Common myeloid progenitor, CD34-positive (primary cell): ENCODE measurements at places on chromosomes 1 and 21.

- peaks cover 8% of the 10 kb centered on the region for H3K4me1 ChIP-seq
- no peak overlapping the region for H3K27ac ChIP-seq
- H3K36me3 ChIP-seq = no peaks in the 10 kb centered on the region
- peak; percentile 31 for DNase-seq
- no peak overlapping the region for H3K4me3 ChIP-seq
Measured at GRCh38 chr1:32903991-32904785, 3.0 kb upstream of the TMEM54 start.

DNA sequence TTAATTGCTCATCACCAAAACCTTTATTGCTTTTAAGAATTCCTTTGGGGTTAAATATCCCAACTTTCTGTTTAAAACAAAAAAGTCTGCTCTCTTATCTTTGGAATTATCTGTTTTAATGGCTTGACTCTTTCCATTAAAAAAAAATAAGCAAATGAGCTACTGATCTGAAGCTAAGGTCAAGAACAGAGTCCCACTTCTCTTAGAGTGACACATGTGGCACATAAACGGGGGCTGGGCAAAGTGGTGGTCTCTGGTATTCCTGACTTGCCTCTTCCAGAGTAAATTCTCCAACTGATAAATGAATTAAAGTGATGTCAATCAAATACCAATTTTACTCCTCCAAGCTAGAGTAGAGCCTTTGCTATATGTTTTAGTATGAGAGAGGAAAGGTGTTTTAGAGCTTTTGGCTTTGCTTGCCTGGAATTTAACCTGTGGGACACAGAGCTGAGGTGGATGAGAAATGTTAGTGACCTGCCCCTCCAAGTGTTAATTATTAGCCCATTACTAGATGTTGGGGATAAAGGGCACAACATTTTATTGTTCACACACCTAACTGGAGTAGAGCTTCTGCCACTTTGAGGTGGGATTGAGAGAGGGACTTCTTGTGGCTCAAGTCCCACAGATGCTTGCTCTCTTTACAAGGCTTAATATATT, 864.0 kb downstream of the LRRIQ3 start:
- no peaks in the 10 kb centered on the region for H3K36me3 ChIP-seq
- no peak overlapping the region for H3K27ac ChIP-seq
- DNase-seq = no peak

DNA sequence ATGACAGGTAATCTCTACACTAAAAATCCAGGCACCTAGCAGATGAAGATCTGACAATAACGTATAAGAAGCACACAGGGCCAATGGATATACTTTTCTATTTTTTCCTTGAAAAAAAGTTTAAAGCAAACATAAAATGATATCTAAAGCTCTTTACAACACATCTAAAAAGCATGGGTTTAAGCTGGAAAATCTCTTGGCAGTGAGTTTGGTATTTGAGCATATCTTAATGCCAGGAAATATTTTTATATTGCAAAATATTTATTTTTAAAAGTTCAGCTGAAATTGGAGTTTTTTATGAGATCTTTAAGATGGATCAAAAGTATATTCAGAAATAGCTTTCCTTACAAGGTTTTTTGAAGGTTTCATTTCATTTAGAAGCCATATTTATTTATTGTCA, 40.5 kb downstream of the SLC5A9 start:
- H3K4me1 ChIP-seq = no peaks in the 10 kb centered on the region
- no peak overlapping the region for H3K4me3 ChIP-seq
- H3K27ac ChIP-seq = no peak overlapping the region
- no peaks in the 10 kb centered on the region for H3K36me3 ChIP-seq
- DNase-seq = no peak
- no peaks in the 10 kb centered on the region for H3K27me3 ChIP-seq

- no peak for DNase-seq
- peaks cover 2% of the 10 kb centered on the region for H3K27me3 ChIP-seq
- no peaks in the 10 kb centered on the region for H3K4me1 ChIP-seq
- no peaks in the 10 kb centered on the region for H3K36me3 ChIP-seq
Measured at GRCh38 chr1:7478809-7479499, 292.1 kb upstream of the VAMP3 start.

GRCh38 chr1:12619792-12620487, 1.9 kb upstream of the DHRS3 start:
- peaks cover 32% of the 10 kb centered on the region for H3K27me3 ChIP-seq
- H3K4me3 ChIP-seq = no peak overlapping the region
- H3K36me3 ChIP-seq = no peaks in the 10 kb centered on the region
- H3K4me1 ChIP-seq = peaks cover 63% of the 10 kb centered on the region
- peak; percentile 75 for DNase-seq

DNA sequence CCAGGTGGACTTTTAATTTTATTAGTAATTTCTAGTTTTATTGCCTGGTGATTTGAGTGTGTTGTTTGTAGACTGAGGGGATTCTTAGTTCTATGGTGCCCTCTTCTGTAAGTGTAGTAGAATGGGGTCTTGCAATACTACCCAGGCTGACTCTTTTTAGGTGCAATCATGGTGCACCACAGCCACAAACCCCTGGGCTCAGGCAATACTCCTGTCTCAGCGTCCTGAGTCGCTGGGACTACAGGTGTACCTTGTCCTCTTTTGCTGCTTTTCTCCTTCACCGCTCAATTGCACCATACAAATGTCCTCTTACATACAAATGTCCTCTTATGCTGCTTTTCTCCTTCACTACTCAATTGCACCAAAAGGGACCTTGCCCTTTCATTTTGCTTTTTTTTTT, 43.1 kb downstream of the SCP2 start:
- H3K4me1 ChIP-seq = no peaks in the 10 kb centered on the region
- no peak overlapping the region for H3K27ac ChIP-seq
- DNase-seq = peak; percentile 64
- H3K4me3 ChIP-seq = no peak overlapping the region
- H3K36me3 ChIP-seq = no peaks in the 10 kb centered on the region

DNA sequence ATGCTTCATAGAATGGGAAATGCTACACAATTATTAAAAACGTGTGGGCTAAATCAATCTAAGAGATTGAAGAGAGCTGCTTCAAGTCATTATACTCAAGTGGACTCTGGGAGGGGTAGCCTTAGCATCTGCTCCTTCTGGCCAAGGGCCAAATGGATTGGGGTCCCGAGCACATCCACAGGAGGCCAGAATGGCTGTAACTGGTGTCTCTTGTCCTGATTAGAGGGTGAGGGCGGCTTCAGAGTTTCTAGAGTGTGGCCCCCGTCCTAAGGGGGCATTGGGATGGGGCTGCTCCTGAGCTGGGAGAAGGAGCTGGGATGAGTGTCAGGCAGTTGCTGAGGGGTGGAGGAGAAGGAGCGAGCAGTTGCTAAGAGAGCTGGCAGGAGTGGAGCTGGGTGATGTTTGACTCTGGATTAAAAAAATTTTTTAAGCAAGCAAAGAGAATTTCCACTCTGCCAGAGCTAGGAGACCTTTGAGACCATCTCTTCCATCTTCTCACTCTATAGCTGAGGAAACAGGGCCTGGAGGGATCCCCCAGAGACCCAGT, 71.3 kb upstream of the TLR5 start:
- peaks cover 2% of the 10 kb centered on the region for H3K27me3 ChIP-seq
- no peaks in the 10 kb centered on the region for H3K4me1 ChIP-seq
- no peak for DNase-seq
- H3K27ac ChIP-seq = no peak overlapping the region
- no peak overlapping the region for H3K4me3 ChIP-seq
- no peaks in the 10 kb centered on the region for H3K36me3 ChIP-seq

GRCh38 chr1:210437781-210438180, 109.1 kb downstream of the HHAT start:
- no peak for DNase-seq
- no peak overlapping the region for H3K27ac ChIP-seq
- no peaks in the 10 kb centered on the region for H3K36me3 ChIP-seq
- no peaks in the 10 kb centered on the region for H3K4me1 ChIP-seq
- H3K27me3 ChIP-seq = no peaks in the 10 kb centered on the region

DNA sequence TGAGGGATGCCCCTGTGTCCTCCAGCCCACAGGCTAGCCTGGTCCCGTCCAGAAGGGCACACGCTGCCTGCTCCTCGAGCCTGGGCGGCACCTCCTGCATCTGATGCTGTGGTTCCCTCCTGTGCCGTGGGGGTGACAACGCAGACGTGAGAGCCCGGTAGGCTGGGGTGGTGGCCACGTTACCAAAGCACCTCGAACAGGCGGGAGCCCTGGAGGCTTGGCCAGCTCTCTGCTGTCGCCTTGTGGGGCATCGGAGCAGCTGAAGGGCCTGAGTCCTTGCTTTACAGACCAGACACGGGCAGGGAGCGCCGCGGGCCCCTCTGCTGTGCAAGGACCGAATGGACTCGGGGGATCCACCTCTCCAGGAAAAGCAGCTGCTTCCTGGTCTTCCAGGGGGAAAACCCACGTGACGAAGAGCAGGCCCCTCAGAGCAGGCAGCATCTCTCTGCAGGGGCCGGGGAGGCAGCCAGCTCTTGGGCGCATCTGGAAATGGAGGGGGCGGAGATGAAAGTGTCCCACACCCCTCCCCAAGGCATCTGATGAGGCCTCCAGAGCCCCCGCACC, 133.3 kb downstream of the NPHP4 start:
- H3K4me3 ChIP-seq = no peak overlapping the region
- H3K27me3 ChIP-seq = peaks cover 7% of the 10 kb centered on the region
- H3K36me3 ChIP-seq = peaks cover 4% of the 10 kb centered on the region
- DNase-seq = no peak
- H3K4me1 ChIP-seq = no peaks in the 10 kb centered on the region

GRCh38 chr1:15153842-15154479, 414 bp downstream of the TMEM51 start:
- peak overlapping the region; percentile 73 for H3K4me3 ChIP-seq
- H3K27ac ChIP-seq = no peak overlapping the region
- H3K4me1 ChIP-seq = peaks cover 42% of the 10 kb centered on the region

DNA sequence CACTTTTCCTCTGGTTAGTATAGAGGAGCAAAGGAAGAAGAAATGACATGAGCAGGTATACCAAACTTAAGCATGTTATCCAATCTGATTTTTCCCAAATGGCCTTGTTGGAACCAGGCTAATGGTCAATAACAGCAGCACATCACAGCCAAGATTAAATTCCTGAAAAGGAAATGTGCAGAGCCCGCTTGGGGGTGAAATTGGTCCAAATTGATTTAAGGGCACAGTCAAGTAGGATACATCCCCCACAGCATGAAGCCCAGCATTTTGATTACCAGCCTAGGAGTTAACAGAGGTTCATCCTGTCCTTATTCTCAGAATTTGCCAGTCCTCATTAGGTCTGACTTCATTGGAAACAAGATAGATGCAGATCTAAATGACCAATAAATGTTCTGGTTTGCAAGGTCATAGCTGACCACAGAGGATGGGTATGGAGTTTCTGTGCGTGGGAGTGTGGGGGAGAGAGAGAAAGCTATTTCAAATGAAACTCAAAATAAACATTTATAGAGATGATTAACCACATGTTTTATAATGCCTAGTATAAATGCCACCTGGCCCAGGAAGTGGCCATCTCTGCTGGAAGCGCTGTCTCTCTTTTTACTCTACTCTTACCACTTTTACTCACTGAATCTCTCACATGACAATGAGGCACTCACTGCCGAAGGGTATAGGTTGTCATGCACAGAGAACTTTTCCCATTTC, 38.7 kb downstream of the RGS5 start:
- no peaks in the 10 kb centered on the region for H3K27me3 ChIP-seq
- no peaks in the 10 kb centered on the region for H3K4me1 ChIP-seq
- no peak overlapping the region for H3K27ac ChIP-seq
- no peak overlapping the region for H3K4me3 ChIP-seq
- H3K36me3 ChIP-seq = no peaks in the 10 kb centered on the region
- no peak for DNase-seq

GRCh38 chr1:1779691-1780597, 1.7 kb upstream of the NADK start:
- H3K36me3 ChIP-seq = peaks cover 4% of the 10 kb centered on the region
- H3K27me3 ChIP-seq = no peaks in the 10 kb centered on the region
- peak overlapping the region; percentile 24 for H3K4me3 ChIP-seq
- peaks cover 83% of the 10 kb centered on the region for H3K4me1 ChIP-seq
- peak; percentile 68 for DNase-seq

DNA sequence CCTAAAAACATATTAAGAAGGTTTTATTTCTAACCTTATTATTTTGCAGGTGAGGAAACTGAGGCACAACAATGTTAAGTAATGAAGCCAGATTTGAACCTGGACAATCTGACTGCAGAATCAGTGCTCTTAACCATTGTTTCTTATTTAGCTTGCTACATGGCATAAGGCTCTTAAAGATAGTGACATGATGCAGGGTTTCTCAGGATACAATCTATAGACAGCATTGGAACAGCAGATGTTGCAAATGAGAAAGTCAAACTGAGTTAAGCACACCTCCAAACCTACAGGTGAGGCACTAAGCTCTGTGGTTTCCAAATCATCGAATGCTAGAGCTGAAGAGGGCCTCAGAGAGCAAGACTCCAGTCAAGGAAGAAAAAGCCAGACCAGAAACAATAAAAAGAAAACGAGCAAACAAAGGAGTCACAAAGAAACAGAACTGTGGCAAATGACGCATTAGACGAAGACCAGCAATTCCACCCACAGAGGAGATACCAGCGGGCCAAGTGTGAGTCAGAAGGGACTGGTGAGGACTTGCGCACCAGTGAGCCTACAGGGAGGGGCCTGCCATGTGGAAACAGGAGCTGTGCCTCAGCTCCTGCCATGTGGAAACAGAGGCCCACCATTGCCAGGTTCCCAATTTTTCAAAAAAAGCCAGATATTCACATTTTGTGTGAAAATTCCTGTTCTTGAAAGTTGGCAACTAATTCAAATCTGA, 14.4 kb downstream of the CD58 start:
- H3K4me3 ChIP-seq = no peak overlapping the region
- H3K27me3 ChIP-seq = no peaks in the 10 kb centered on the region
- H3K27ac ChIP-seq = no peak overlapping the region
- no peak for DNase-seq
